Left renal cortex interstitium (tissue), 4 donors: ENCODE measurements at places on chromosomes 2 and 18. TPM values are rescaled to one million over a fixed set of nuclear protein-coding genes. Genes with fewer than 3 reads are reported as not detected.

The SP100 gene
- 23.9 TPM for polyA plus RNA-seq

DNA sequence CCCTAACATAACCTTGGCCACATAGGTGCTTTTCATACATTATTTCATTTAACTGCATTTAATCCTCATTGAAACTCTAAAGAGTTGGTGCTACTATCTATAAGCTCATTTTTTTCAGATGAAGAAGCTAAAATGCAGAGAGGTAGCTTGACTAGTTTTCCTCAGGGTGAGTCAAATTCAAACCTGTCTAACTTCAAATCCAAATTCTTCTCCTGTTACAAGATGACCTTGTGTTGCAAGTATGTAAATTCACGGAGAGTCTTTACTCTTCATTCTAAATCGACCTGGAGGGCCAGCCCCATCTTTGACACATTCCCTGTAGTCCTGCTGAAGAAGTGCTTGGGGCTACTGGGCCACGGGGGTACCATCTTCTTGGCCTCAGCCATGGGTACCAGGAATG is 8.2 kb upstream of the SETBP1 start:
- DNase-seq, result no peak

DNA sequence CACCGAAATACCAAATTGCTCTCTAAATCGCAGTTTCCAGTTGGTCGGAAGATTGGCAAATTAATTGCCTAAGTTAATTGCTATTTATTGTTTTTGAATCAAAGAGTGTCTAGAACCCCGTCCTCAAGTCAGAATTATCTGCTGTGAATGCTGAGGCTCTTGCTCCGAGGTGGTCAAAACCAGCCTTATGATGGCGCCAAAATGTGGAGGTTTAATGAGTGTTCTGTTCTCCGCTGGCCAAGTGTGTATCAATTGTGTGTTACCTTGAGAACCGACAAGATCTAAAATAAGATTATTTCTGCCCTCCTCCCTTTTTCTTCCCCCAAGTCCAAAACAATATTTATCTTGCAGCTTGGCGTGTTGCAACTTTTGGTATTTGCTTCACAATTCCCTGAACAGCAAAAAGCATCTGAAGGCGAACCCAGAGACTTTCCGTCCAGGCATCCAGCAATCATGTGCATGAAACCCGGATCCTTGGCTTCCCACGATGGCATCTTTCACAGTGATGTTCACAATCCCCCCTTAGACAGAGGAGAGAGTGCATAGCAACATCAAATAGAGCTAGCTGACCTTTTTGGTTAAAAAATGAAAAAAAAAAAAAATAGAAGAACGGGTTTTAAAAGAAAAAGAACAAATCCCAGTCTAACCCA is 323.0 kb downstream of the MYCN start:
- no peak for DNase-seq

- DNase-seq, result no peak
Observed at GRCh38 chr2:101173707-101174295, 22.6 kb upstream of the TBC1D8 start.

GRCh38 chr2:135144343-135144742 is 92.3 kb downstream of the RAB3GAP1 start:
- DNase-seq, result no peak

DNA sequence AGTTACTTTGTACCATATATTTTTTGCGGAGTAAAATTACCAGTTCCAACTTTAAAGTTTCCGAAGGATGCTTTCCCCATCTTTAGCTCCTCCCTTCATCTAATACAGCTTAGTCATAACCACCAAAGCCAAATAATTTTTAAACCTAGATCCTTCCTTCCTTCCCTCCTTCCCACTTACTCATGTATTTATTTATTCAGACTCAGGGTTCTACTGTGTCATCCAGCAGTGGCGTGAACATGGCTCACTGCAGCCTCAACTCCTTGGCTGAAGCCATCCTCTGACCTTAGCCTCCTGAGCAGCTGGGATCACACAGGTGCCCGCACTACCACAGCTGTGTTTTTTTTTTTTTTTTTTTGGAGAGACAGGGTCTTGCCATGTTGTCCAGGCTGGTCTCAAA is 4.4 kb downstream of the LPIN2 start:
- no peak for DNase-seq

- DNase-seq, result no peak
Observed at GRCh38 chr2:174334781-174335251, at the start of gene SP9. SP9 (plus strand) TSS chr2:174334954; CDS start chr2:174335093, 139 bp downstream.

DNA sequence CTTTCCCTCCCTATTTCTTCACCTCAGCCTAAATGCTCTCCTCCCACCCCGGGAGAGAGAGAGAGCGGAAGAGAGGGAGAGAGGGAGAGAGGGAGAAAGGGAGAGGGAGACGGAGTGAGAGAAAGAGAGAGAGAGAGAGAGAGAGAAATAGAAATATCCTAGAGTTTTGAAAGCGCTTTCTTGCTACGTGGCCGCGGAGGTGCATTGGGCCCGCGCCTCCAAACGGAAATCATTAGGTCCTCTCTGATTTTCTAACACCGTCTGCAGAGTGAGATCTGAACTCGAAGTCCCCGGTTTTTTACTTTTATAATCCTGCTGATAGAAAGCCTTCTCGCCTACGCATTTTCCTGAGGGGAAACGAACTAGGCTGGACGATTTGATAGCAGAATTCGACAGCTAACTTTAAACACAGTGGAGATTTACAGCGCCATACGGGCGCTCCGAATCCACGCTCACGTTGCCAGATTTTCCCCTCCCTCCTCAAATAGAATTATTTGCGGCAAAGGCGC is 903 bp upstream of the EVX2 start:
- DNase-seq, result no peak

DNA sequence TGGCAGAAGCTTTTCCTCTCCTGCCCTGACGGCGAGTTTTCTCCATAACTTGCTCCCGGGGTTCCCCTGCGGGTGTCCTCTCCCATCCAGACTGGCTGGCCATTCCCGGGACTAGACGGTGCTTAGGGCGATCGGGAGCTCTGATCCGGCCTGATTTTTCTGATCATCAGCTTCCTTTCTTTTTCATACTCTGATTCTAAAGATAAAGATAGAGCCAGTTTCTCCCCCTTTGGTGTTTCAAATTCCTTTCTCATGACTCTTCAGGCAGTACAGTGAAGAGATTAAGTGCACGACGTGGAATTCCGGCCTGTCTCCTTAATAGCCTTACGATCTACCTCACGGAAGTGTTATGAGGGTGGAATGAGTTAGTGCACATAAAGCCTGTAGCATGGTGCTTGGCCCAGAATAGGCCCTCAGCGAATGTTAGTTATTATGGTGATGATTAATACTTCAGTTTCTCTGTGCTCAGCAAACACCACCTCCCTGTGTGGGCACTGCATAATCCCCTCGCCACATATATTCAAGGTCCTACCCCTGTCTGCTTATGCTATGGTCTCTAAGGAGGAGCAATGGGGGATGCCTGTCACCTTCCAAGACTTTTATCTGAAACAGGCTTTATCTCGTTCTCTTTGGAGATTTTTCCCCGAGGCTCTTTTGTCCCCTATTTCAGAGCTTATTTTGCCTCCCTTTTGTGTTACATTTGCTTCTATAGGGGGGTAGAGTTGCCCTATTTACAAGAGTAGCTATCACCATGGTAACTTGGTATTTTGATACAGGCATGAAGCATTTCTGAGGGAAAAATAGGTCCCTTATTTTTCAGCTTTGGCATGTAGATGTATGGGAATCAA is 254.8 kb downstream of the CDH2 start:
- no peak for DNase-seq

DNA sequence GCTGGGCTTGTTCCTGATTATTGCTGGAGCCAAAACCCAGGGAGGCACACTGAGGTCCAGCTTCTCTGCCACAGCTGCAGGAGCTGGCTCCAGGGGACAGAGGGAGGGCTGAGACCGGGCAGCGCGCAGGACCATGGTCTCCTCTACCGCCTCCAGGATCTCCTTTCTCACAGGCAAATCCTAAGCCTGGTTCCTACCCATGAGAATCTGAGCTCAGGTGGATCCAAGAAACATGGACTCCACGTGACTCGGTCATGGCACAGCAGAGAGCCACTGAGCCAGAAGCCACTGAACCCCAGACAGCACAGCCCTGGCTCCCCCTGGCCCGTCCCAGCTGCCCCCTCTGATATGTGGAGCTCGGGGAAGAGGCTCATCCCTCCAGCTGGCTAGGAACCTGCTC is 653.4 kb upstream of the ID2 start:
- no peak for DNase-seq

GRCh38 chr2:196510246-196510645 is 129.3 kb upstream of the CCDC150 start:
- no peak for DNase-seq

DNA sequence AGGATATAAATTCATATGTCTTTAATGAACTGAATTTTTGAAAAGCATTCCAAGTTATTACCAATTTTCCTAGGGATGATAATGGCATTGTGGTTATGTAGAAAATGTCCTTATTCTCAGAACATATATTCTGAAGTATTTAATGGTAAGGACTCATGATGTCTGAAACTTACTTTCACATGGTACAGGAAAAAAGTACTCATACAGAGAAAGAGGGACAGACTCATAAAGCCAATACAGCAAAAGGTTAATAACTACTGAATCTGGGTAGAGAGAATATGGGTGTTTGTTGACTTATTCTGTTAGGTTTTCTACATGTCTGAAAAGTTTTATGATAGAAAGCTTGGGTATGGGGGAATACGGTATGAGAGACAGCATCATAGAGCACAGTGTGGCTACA is 84.3 kb upstream of the SERTAD2 start:
- DNase-seq, result no peak

- DNase-seq, result no peak
Observed at GRCh38 chr18:666177-666576, 8.7 kb downstream of the TYMS start.

- DNase-seq, result no peak
Observed at GRCh38 chr2:178491612-178492011, 11.4 kb downstream of the PLEKHA3 start.

DNA sequence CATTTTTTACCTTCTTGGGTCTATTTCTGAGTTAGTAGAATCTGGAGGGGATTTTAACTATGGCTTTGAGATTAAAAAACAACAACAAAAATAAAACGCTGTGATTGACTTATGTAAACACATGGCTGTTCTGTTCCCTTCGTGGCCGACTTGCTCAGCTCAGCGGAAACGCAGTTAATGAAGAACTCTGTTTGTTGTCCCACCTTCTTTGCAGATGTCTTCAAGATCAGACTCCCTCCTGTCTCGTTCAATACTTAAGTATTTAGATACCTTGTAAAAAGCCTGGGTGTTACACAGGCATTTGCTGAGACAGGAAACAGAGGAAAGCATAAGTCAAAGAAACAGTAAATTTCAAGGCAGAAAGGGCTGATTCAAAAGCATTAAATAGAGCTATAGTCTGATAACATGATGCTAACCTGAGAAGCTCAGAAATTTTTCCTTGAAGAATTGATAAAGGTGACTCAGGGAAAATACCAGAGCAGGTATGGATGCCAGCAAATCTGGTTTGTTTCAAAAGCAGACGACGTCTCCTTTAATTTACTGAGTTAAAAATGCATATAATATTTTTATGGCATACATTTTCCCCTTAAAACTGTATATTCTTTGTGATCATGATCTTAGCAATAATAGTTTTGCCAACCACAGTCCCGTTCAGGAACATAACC is 21.7 kb upstream of the POLI start:
- no peak for DNase-seq

GRCh38 chr2:3728104-3729054 is 25.0 kb downstream of the DCDC2C start:
- peak; percentile 48 for DNase-seq

The LAMA3 gene
- 1.6 TPM for polyA plus RNA-seq

The MBOAT2 gene
- 71.5 TPM for polyA plus RNA-seq
